ENCODE measurements at places on chromosomes 3 and 15. TPM values are rescaled to one million over a fixed set of nuclear protein-coding genes. Genes with fewer than 3 reads are reported as not detected.

DNA sequence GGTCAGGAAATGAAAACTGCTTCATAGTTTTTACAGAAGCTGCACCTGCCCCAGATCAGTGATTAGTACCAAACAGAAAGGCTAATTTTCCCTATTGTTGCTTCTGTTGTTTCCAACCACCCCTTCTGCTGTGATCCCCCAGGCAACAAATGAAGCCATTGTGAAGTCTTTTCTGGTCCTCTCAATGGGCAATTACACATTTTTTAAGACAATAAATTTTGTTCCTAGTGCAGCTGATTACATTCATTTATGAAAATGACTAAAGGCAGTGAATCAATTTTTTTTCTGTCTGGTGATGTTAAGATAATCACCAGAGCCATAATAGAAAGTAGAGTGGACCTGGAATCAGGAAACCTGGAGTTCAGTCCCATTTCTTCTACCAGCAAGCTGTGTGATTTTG lies 32.7 kb downstream of the GLDN start:
- no peak overlapping the region for H3K4me3 ChIP-seq
- no peaks in the 10 kb centered on the region for H3K27me3 ChIP-seq
- no peak overlapping the region for H3K27ac ChIP-seq

- no peaks in the 10 kb centered on the region for H3K36me3 ChIP-seq
- H3K27me3 ChIP-seq: peaks cover 2% of the 10 kb centered on the region
Measured at GRCh38 chr3:139670196-139670595, 7.6 kb downstream of the NMNAT3 start.

DNA sequence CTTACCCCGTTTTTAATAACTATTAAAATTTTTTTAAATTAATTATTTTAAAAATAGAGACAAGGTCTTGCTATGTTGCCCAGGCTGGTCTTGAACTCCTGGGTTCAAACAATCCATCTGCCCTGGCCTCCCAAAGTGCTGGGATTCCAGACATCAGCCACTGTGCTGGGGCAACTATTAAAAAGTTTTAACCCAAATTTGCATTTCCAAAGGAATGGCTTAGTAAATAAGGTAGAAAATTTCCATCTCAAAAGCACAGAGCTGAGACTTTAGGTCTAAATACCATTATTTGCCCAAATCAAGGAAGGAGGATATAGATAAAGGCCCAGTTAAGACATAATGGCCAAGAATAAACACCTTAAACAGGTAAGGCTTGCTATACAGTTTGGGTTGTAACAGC lies 56.4 kb downstream of the MINDY4B start:
- H3K27me3 ChIP-seq: no peaks in the 10 kb centered on the region
- H3K36me3 ChIP-seq: peaks cover 8% of the 10 kb centered on the region
- H3K4me3 ChIP-seq: no peak overlapping the region
- no peak for DNase-seq
- H3K4me1 ChIP-seq: peaks cover 7% of the 10 kb centered on the region

GRCh38 chr3:20622304-20622703 lies 436.3 kb upstream of the SGO1 start:
- DNase-seq: no peak
- H3K27me3 ChIP-seq: no peaks in the 10 kb centered on the region

- no peaks in the 10 kb centered on the region for H3K4me1 ChIP-seq
- H3K27me3 ChIP-seq: no peaks in the 10 kb centered on the region
- peaks cover 3% of the 10 kb centered on the region for H3K36me3 ChIP-seq
Measured at GRCh38 chr15:82999905-83000671, 11.4 kb downstream of the C15orf40 start.

GRCh38 chr15:95848126-95848525 lies 482.4 kb upstream of the NR2F2 start:
- H3K27me3 ChIP-seq: no peaks in the 10 kb centered on the region
- DNase-seq: no peak
- H3K4me1 ChIP-seq: no peaks in the 10 kb centered on the region
- H3K36me3 ChIP-seq: no peaks in the 10 kb centered on the region
- H3K4me3 ChIP-seq: no peak overlapping the region

- H3K27ac ChIP-seq: no peak overlapping the region
- H3K27me3 ChIP-seq: no peaks in the 10 kb centered on the region
- no peak overlapping the region for H3K4me3 ChIP-seq
- peak; percentile 46 for DNase-seq
Measured at GRCh38 chr3:114370537-114371174, 76.8 kb downstream of the TIGIT start.

GRCh38 chr3:72270730-72271129 lies 485.8 kb upstream of the PROK2 start:
- no peaks in the 10 kb centered on the region for H3K4me1 ChIP-seq
- no peak for DNase-seq
- H3K27me3 ChIP-seq: no peaks in the 10 kb centered on the region
- no peak overlapping the region for H3K27ac ChIP-seq
- H3K4me3 ChIP-seq: no peak overlapping the region

- no peak overlapping the region for H3K27ac ChIP-seq
- H3K4me1 ChIP-seq: no peaks in the 10 kb centered on the region
- no peak for DNase-seq
- H3K4me3 ChIP-seq: no peak overlapping the region
- H3K36me3 ChIP-seq: no peaks in the 10 kb centered on the region
Measured at GRCh38 chr3:153221748-153222162, 59.7 kb downstream of the RAP2B start.

GRCh38 chr3:10942690-10943205 lies 49.8 kb upstream of the SLC6A1 start:
- DNase-seq: no peak
- no peaks in the 10 kb centered on the region for H3K4me1 ChIP-seq
- H3K27ac ChIP-seq: no peak overlapping the region

ATRIP gene
- 17.5 TPM for total RNA-seq

ROBO1 gene
- total RNA-seq: 62.7 TPM

SLC27A2 gene
- total RNA-seq: 6.2 TPM

PLSCR5 gene
- total RNA-seq: not detected

CISH gene
- 1.7 TPM for total RNA-seq

CDAN1 gene
- total RNA-seq: 20.0 TPM
